ENCODE measurements at places on chromosomes 5 and 9. TPM values are rescaled to one million over a fixed set of nuclear protein-coding genes. Genes with fewer than 3 reads are reported as not detected.

GFRA3 gene
- total RNA-seq: not detected

ZDHHC11 gene
- total RNA-seq: 11.0 TPM

NR5A1 gene
- not detected for total RNA-seq

CANX gene
- 649 TPM for total RNA-seq

GLDC gene
- total RNA-seq: 0.19 TPM

TXNDC8 gene
- total RNA-seq: not detected

ZNF462 gene
- 45.2 TPM for total RNA-seq

CNTNAP3 gene
- total RNA-seq: 7.9 TPM

PPP2R2B gene
- total RNA-seq: 0.29 TPM

C9 gene
- total RNA-seq: not detected

ABHD17B gene
- total RNA-seq: 14.3 TPM

IFNE gene
- total RNA-seq: not detected

HCN1 gene
- not detected for total RNA-seq

RAB3C gene
- total RNA-seq: 8.4 TPM

PFN3 gene
- total RNA-seq: not detected

SLC36A2 gene
- not detected for total RNA-seq

BHMT2 gene
- total RNA-seq: 60.6 TPM

LYRM7 gene
- total RNA-seq: 7.7 TPM

STK32A gene
- 0.51 TPM for total RNA-seq
